ENCODE measurements at places on chromosomes 4 and X.

DNA sequence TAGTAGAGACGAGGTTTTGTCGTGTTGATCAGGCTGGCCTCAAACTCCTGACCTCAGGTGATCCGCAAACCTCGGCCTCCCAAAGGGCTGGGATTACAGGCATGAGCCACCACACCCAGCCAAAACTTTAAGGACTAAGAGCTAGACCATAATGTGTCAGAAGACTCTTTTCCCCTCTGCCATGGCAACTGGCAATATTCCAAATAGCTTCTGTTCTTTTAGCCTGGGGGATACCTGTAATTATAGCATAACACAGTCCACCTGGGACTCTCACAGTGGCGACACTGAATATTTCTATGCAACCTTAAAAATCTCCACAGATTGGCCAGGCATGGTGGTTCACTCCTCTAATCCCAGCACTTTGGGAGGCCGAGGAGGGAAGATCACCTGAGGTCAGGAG lies 45.5 kb upstream of the RBM47 start:
- DNase-seq = peak; percentile 94

DNA sequence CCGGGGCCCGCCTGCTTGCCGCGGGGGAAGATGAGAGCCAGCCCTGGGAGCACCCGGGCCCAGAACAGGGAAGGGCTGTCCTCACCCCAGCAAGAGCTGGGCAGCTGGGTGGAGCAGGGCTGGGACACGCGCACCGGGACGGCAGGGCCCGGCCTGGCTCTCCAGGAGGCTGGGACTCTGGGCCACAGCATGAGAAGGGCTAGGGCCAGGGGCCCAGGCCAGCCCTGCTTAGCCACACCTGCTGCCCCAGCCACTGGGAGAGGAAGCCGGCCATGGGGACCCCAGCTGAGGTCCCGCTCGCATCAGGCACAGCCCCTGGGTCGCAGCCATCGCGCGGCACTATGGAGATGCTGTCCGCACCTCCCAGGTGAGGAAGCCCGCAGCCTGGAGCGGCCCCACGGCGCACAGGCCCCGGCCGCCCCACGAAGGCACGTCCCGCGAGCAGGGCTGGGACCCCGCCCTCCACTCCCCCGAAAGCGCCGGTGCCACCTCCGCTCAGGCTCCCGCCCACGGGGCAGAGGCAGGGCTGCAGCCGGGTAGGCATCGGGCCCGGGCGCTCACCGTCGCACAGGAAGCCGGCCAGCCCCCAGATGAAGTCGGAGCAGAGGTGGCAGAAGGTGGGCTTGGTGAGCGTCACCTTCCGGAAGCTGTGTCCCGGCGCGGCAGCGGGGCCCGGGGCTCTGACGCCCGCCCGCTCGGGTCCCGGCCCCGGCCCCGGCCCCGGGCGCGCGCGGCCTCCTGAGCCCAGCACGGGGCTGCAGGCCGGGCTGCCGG lies 531 bp downstream of the DGKQ start:
- no peak for DNase-seq

DNA sequence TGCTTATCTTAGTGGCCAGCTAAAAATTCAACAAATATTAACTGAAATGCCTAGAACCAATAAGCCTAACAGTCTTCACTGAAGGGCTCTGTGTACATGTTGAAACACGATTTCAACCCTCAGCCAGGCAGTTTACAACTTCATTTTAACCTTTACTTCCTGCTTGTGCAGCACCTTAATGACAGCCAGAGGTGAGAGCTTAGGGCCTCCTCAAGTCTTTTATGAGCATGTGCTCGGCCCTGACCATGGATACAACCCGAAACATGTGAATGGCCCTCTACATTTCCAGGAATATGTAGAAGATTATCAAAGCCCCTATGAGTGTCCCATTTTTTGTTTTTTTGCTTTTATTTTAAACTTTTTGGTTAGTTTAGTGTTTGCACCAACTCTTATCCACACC lies 88.3 kb downstream of the MSN start:
- DNase-seq = no peak

- DNase-seq = peak; percentile 73
Observed at GRCh38 chr4:101140228-101140627, 207.1 kb downstream of the PPP3CA start.

- peak; percentile 21 for DNase-seq
Observed at GRCh38 chr4:105145156-105145902, 1.3 kb upstream of the TET2 start.

- DNase-seq = peak; percentile 41
Observed at GRCh38 chrX:153829549-153829798, 870 bp downstream of the PDZD4 start.

DNA sequence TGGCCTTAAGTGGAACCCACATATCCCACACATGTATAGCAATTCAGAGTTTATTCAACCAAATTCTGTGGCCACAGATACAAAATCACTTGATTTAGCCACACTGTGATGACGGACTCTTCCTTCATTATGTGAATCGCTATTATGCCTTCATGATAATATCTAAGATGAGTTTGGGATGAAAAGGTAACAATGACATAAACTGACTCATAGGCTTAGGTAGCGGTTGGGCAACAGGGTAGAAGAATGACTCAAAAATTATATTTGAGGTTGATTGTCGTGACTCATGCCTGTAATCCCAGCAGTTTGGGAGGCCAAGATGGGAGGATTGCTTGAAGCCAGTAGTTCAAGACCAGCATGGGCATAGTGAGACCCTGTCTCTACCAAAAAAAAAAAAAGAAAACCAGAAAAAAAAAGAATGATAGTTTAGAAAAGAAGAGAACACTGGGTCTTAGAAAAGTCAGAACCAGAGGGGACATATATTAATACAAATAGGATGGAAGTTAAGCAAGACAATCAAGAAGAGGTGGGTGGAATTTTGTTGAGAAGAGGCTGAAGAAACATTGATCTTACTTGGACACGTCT lies 70.4 kb upstream of the USP9X start:
- no peak for DNase-seq

DNA sequence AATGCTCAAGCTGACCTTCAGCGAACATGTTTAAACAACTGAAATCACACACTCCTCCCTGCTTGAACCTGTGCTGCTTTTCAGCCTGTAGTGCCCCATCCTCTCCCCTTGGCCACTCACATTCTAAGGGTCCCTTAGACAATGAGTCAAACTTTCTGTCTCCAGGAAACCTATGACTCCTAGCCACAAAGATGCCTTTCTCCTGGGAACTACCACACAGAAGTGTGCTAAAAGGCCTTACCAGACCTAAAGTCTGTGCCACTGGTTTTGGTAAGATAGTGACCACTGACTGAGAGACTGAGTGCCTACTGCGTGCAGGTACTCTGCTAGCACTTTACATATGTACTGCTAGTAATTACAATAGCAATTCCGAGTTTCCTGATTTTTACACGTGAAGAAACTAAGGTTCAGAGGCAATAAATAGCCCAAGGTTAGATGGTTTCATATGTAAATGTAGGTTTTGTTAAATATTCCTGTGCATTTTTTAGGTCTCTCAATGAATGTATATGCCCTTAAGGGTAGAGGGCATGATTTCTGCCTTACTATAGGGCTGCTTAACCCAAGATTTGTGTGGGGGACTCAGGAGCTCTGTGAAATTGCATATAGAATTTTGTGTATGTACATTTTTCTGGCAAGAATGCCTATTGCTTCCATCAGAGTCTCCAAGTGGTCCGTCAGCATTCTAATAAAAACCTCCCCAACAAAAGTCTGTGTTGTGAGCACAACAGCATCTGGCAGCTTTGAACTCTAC lies 71.1 kb downstream of the NSG1 start:
- no peak for DNase-seq

GRCh38 chr4:87079967-87080366 lies 140.5 kb downstream of the KLHL8 start:
- DNase-seq = no peak

- DNase-seq = no peak
Observed at GRCh38 chrX:7307720-7308119, 159.8 kb upstream of the PUDP start.

- DNase-seq = peak; percentile 2
Observed at GRCh38 chr4:41095973-41096372, 118.4 kb downstream of the APBB2 start.

DNA sequence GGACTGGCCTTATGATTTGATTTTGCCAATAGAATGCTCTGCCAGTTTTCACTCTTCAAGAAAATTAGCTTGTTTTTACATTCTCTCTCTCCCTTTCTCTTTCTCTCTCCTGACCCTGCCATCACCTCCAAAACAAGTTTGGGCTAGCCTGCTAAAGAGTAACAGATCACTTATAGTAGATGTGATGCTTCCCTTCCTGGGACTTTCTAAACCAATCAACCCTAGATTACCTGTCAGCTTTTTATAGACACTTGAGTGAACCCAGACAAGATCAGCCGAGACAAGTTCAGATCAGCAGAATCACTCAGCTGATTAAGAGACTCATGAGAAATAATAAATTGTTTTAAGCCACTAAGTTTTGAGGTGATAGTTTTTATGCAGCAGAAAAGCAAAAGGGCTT lies 521.2 kb downstream of the ANKRD50 start:
- DNase-seq = no peak

- no peak for DNase-seq
Observed at GRCh38 chr4:105541420-105541819, 11.0 kb upstream of the ARHGEF38 start.

DNA sequence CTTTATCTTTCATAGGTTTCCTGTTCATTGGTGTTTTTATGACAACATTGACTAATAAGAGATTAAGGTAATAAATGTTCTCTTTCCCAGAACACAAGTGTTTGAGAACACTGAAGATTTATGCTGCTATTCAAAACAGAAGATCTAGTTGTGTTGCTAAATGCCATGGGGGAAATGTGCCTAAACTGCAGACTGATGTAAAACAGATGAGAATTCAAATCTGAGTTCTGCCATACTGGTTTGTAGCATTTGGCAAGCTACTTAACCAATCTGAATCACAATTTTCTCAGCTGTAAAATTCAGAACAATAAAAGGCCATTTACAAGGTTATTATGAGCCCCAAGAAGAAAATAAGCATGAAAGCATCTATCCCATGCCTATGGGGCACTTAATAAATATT lies 2.3 kb downstream of the SLC10A6 start:
- no peak for DNase-seq

GRCh38 chr4:86118711-86119110 lies 241.1 kb downstream of the MAPK10 start:
- no peak for DNase-seq

- DNase-seq = no peak
Observed at GRCh38 chr4:174919886-174920423, 1.8 kb downstream of the ADAM29 start.

- no peak for DNase-seq
Observed at GRCh38 chr4:155612074-155612473, 54.6 kb upstream of the GUCY1A1 start.

DNA sequence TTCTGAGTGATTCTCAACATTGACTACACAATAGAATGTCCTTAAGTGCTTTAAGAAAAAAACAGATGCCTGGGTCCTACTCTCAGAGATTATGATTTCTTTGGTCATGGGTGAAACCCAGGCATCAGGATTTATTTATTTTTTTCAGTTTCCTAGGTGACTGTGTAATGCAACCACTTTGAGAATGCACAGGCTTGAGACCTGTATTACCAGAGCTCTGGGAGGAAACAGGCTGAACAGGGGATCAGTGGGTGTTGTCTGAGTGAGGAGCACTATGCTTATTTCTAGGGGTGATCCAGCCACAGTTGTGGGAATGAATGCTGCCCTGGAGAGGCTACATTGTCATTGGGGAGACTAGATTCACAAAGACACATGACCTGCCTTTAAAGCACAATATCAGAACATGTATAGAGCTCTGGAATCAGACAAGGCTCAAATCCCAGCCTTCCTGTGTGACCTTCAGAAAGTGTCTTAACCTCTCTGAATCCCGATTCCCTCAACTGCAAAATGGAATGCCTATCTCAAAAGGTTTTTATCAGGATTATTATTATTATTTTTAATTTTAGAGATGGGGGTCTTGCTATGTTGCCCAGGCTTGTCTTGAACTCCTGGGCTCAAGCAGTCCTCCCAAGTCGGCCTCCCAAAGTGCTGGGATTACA lies 61.6 kb upstream of the PRPS1 start:
- DNase-seq = peak; percentile 47

GRCh38 chr4:15771216-15772058 lies 6.7 kb upstream of the CD38 start:
- no peak for DNase-seq

DNA sequence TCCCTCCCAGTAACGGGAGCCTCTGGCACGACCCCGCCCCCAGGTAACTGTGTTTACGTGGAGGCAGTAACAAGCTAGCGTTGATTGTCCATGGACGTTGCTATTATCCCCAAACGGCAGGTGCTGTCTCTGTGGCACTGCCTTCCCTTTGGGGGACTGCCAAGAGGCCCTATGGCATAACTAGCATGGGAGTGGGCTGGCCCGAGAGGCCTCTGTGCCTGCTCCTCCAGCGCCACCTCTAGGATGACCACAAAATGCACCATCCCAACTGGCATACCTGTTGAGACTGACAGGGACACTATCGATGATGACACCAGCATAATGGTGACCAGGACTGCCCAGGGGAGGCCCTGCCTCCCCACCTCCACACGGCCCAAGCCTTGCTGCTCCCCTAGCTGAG lies 1.5 kb downstream of the SRPK3 start:
- DNase-seq = peak; percentile 91

DNA sequence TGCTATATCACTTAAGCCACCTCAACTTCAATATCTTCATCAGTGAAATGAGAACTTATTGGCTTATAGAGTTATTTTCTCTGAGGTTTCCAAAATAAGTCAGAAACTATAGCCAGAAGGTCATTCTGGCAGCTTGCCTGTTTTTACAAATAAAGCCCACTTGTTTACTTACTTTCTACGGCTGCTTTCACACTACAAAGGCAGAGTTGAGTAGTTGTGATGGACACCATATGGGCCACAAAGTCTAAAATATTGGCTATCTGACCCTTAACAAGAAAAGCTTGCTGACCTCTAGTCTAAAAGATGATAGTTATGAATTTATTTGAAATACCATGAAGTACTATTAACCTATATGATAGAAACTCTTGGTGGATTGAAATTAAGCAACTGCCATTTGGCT lies 67.3 kb upstream of the ATOH1 start:
- peak; percentile 59 for DNase-seq

DNA sequence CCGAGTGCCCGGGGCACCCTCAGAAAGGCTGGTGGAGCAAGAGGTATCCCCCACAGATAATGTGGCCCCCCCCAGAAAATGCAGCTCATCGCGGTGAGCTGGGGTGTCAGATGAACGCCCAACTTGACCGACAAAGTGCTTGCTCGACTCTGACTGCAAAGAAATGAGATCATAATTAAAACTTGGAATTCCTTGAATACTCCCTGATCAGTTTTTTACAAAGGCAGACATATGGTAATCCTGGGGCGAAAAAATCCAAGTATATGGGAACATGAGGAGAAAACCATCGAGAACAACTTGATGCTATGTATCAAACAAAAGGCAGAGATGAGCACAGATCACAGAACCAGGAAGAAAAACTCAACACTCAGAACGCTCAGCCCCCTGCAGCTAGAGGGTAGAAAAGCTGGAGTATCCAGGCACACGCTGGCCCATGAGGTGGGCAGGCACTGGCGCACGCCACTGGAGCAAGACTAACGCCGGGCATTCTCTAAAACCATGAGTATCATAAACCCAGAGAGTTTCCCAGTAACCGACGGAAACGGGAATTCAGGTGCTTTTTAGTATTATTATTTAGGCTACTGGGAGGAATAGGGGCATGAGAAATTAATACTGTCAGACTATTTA lies 127.3 kb downstream of the AFAP1 start:
- DNase-seq = no peak
